ENCODE measurements at places on chromosomes 11 and 22.

GRCh38 chr11:118659314-118659952 lies 20.0 kb downstream of the TREH start:
- peak; percentile 17 for DNase-seq

DNA sequence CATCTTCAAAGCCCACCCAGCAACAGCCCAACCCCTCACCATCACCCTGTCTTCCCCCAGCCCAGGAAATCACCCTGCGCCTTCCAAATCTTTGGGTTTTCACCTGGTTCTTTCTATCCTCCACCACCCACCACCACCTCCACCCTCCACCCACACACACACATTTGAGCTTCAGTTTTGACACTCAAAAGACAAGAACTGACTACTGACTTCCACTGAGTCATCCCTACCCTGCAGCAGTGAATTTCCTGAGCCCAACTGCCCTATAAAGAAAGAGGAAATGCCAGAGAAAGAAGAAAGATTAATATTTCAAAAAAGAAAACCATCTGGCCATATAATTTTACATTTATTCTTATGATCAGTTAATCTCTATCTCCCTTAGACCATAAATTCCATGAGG lies 137.5 kb downstream of the CHST1 start:
- DNase-seq = no peak

- no peak for DNase-seq
Measured at GRCh38 chr11:65742353-65742752, 21.8 kb upstream of the RNASEH2C start.

DNA sequence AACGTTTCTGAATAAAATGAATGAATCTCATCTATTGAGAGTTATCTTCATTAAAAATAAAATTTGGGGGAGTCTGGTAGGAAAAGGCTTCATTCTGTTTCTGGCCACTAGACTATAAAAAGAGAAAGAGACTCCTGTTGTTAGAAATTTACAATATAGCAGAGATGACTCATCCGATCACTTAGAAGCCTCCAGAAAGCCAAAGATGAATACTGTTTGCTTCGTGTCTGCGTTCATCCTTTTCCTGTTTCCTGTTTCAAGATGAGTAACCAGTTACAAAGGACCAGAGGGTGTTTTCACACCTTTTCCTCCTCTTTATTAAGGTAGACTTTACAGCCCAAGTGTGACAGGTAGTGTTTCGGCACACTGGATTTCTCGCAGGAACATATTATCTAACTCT lies 1120.7 kb downstream of the LRRC4C start:
- no peak for DNase-seq

All from AG09309 (cell line).